ENCODE measurements at places on chromosomes 12 and 14.

GRCh38 chr12:26017484-26018211 is 59.2 kb downstream of the RASSF8 start:
- no peak for DNase-seq

DNA sequence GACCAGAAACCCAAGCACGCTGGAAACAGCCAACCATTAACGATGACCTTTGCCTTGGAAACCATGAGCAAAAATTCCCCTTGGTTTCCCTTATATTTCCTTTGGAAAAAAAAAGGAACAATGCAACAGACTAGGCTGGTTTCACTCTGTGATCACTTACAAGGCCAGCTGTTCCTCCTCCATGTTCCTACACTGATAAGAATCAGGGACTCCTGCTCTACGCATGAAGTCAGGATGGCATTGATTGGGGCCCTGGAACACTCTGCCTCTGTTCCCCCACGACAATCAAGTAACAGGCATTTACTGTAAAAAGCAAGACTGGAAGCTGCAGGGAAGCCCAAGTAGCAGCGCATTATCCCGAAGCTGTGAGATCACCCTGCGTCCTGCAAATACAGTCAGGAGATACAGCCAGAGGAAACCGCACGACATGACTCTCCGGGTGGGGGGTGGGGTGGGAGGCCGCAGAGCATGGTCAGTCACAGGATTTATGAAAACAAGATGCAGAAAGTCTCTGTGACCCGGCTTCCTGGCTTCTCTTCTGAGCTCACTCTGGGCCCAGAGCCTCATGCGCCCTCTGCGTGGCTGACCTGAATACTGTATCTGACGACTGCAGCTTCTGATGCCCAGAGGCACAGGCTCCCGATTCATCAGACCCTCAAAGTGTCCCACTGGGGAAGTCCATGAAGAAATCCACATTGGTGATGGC is 31.1 kb downstream of the SSH1 start:
- DNase-seq: no peak

DNA sequence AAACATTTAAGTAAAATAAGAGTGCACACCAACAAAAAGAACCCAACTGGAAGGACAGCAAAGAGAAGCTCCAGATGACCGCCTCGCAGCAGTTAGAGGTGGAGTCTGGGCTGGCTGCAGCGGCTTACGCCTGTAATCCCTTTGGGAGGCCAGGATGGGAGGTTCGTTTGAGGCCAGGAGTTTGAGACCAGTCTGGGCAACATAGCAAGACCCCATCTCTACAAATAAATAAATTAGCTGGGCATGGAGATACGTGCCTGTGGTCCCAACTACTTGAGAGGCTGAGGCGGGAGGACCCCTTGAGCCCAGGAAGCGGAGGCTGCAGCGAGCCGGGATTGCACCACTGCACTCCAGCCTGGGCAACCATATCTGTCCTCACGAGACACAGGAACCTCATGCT is 15.2 kb downstream of the LRCOL1 start:
- no peak for DNase-seq

DNA sequence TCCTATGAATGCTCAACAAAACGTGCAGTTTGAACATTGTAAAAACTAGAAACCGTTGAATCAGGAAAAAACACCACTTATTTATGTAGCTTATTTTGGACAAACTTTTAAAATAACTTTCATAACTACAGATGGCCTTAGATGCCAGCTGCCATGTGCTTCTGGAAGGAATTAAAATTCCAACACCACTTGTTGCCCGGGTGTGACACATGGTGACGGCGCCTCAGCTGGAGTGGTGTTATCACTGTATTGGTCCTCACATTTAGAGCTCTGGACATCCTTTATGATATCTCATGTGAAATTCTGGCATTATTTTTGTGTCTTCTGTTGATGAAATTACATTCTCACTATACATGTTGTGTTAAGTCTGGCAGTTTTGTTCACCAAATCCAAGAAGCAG is 211.0 kb downstream of the IPO8 start:
- DNase-seq: no peak

DNA sequence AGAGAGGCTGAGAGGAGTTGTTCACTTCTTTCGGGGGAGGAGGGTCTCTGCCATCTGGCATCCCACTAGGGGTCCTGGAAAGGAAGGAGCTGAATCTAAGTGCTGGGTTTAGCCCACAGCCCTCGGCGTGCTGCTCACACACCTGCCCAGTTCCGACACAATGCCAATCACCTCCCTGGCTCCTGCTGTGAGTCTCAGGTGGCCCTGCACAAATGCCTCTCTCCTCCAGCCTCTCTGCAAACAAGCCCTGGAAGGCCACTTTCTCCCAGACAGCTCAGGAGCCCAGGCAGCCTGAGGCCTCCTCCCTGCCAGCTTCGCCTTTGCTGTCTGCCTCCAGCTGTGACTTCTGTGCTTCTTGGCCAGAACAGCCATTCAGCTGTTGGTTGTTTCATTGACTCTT is 51.2 kb downstream of the SMIM41 start:
- DNase-seq: no peak

GRCh38 chr14:50649691-50650090 is 18.4 kb downstream of the SAV1 start:
- no peak for DNase-seq

GRCh38 chr14:90426663-90427062 is 29.8 kb downstream of the CALM1 start:
- no peak for DNase-seq

GRCh38 chr14:71591929-71592328 is 340.3 kb upstream of the RGS6 start:
- peak; percentile 9 for DNase-seq

DNA sequence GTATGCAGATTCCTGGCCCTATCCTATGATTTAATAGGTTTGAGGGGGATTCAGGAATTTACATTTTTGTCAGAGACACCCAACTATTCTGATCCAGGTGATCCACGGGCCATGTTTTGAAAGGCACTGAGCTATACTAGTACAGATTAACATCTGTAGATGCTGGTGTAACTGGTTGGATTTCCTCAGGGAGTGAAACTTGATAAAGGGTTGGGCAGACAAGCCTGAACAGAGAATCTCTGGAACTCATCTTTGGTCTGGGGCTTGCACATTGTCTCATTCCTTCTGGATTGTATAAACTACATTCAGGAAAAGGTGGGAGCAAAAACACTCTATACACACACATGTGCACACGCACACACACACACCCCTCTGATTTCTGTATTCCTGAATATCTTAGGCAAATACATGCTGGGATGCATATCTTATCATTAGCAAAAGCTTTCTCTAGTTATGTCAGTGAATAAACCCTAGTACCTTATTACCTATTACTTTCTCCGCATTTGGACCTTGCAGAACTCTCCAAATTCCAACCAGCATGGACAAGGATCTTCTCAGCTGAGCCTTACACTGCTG is 104.6 kb downstream of the SLC38A1 start:
- no peak for DNase-seq

GRCh38 chr14:24840204-24840893 is 206.4 kb upstream of the GZMB start:
- no peak for DNase-seq

DNA sequence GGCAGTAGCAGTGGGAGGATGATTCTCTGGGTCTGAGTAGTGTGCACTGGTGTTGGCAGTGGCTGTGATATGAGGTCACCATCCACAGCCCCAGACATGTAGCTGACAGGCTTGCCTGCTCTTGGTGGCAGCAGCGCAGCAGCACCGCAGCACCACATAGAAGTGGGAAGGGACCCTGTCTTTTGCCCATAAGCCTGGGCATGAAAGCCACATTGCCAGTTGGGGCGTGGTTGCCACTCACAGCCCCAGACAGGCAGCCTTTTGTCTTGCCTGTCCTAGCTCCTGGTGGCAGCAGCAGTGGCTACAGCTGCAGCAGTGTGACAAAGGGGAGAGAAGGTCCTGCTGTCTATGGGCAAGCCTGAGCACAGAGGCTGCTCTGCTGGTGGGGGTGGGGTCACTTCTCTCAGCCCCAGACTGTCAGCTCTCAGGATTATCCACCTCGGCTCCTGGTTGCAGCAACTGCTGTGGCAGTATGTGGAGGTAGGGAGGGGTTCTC is 71.5 kb downstream of the BRMS1L start:
- DNase-seq: no peak

GRCh38 chr14:34220378-34220706 is 241.7 kb downstream of the SPTSSA start:
- DNase-seq: no peak

GRCh38 chr14:38012056-38012455 is 195.6 kb upstream of the SSTR1 start:
- no peak for DNase-seq

DNA sequence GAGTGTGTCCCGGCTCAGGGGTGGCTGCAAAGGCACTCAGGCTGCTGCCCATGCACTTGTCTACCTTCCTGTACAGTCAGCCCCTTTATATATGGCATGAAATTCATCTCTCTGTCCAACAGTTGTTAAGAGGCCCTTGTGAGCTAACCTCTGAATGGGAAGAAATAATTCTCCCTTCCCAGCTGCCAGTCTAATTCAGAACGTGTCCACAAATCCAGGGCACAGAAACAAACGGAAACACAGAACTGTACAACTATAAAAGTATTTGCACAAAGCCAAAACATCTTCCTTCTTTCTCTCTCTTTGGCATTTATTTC is 849 bp downstream of the KRT5 start:
- no peak for DNase-seq

DNA sequence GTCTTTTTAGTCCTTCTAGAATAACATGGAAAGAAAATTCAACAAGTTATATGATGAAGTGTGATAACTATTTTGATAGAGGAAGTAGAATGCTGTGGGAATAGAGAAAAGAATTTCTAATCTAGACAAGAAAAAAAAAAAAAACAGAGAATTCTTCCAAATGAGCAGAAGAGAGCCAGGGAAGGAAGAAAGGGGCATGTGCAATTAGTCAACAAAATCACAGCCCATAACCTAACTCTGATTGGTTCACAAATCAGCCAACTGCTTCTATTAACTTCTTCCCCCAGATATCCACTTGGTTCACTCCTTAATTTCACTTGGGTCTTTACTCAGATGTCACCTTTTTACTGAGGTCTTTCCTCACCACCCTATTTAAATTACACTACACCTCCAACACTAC is 69.5 kb downstream of the BTG1 start:
- no peak for DNase-seq

- DNase-seq: no peak
Measured at GRCh38 chr14:67526181-67526580, 6.9 kb upstream of the PLEKHH1 start.

DNA sequence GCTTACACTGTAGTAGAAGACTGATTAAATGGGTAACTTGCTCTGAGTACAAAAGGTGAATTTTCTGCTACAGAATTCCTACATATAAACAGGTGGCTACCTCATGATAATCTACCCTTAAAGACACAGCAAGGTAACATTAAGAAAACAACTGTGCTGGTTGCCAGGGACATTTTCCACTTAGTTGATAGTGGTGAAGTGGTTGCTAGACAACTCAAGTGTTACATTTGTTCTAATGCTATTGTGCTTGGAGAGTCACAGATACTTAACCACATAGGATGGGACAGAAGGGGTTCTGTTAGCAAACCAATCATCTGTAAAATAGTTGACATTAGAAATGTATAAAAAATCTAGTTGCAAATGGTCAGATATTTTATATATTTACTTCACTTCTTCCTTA is 870.3 kb upstream of the SEL1L start:
- DNase-seq: no peak

GRCh38 chr12:29580971-29581370 is 83.5 kb upstream of the OVCH1 start:
- DNase-seq: no peak

GRCh38 chr12:124443931-124444712 is 123.3 kb downstream of the NCOR2 start:
- no peak for DNase-seq

DNA sequence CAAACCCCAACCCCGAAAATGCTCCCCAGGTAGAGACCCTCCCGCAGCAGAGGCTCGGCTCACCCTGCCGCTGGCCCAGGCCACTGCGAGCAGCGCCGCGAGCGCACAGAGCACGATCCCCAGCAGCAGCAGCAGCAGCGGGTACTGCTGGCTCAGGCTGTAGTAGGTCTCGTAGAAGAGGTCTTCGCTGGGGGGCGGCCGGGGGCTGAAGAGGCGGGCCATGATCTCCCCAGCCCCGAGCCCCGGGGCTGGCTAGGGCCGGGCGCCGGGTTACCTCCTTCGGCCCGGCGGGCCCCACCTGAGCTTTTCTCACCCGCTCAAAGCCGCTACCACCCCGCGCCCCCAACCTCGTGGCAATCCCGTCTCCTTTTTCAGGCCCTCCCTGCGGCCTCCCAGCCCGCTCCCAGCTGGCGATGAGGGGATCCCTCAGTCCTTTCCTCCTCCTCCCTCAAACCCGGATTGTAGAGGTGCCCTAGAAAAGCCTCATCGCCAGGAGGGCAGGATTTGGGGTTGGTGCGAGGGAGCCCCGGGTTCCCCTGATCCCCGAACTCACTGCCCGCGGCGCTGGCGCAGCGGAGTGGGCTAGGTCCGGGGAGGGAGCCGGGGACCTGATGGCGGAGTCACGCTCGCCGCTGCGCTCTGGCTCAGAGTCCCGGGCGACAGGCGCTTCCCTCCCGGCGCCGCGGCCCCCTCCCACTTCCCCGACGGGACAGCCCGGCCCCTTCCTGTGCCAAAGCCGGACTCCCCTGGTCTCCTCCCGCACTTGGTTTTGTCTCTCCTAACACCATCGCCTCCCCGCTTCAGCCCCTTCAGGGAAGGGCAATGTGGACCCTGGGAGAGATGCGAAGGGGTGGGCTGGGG is at the start of gene ADCY4:
ADCY4 (minus strand) TSS at position 641 of the 861 bp plus-strand sequence; CDS start at position 222, 419 bp downstream.
- DNase-seq: no peak

- DNase-seq: no peak
Measured at GRCh38 chr12:76530516-76530915, 29.1 kb downstream of the OSBPL8 start.

DNA sequence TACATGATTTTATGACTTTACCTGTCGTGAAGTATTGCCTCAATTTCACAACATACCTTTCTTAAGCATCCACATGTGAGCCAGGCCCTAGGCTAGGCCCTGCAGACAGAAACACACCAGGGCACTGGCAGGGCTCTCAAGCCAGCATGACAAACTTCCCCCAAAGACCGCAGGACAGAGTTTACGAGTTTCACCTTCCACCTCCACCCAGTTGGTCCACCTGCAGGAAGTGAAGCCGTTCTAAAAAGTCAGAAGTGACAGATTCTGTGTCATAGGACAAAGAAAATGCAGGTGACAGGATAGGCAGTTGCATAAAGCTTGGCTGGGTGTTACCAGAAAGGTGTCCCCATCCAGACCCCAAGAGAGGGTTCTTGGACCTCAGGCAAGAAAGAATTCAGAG is 382.3 kb downstream of the PCNX1 start:
- no peak for DNase-seq
